AG09319 (cell line): ENCODE measurements at places on chromosomes 4 and X.

- peak; percentile 98 for DNase-seq
These were observed at the start of gene H2AZ1 for GRCh38 chr4:99949999-99950912. TSS of gene H2AZ1 (minus strand) at chr4:99950275. CDS start at chr4:99950170, 105 bp downstream.

GRCh38 chrX:135431886-135432285 lies 10.1 kb downstream of the SMIM10L2A start:
- no peak for DNase-seq

- no peak for DNase-seq
These were observed 522.5 kb downstream of the IQCM start for GRCh38 chr4:149293046-149293649.

- no peak for DNase-seq
These were observed 110.4 kb upstream of the TBC1D9 start for GRCh38 chr4:140866492-140867005.

GRCh38 chr4:15781427-15782095 lies 3.4 kb downstream of the CD38 start:
- DNase-seq = no peak

GRCh38 chr4:73860917-73861316 lies 7.8 kb downstream of the PF4V1 start:
- DNase-seq = no peak
